ENCODE measurements at places on chromosomes 6 and 20. TPM values are rescaled to one million over a fixed set of nuclear protein-coding genes. Genes with fewer than 3 reads are reported as not detected.

GRCh38 chr6:156658186-156658965, 118.8 kb upstream of the ARID1B start:
- peak overlapping the region; percentile 60 for H3K4me3 ChIP-seq
- H3K27ac ChIP-seq: peak overlapping the region; percentile 43
- no peaks in the 10 kb centered on the region for H3K27me3 ChIP-seq
- no peaks in the 10 kb centered on the region for H3K36me3 ChIP-seq
- peaks cover 14% of the 10 kb centered on the region for H3K4me1 ChIP-seq

Gene ADGRB3
- 10.1 TPM for total RNA-seq

Gene TP53TG5
- total RNA-seq: not detected

DNA sequence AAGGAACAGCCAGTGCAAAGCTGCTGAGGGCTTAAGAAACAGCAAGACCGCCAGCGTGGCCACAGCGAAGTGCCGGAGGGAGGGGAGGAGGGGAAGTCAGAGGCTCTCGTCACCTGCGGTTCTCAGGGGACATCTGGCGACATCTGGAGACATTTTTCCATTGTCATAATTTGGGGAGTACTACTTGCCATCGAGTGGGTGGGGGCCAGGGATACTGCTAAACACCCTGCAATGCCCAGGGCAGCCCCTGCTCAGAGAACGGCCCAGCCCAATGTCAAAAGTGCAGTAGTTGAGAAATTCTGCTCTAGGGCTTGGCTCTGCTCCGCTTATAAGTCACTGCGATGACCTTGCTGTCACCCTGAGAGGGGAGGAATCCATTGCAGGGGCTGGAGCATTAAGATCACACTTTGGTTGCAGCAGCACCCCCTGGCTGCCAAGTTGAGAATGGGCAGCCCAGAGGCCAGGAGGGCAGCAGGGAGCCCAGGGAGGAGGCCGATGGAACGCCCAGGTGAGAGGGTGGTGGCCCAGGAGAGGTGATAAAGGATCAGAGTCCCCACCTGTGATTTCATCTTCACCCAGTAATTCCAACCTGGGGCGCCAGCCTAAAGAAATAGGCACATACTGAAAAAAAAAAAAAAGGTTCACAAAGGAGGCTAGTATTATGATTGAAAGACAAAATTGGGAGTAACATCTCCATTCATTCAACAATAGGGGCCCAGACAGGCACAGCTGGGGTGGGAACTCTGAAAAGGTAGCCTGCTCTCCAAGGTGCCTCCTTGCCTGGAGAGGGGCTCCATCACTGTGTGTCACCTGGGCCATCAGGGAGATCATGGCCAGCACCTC, 218.2 kb downstream of the BMP7 start:
- no peaks in the 10 kb centered on the region for H3K36me3 ChIP-seq

GRCh38 chr6:66103954-66104353, 396.9 kb upstream of the EYS start:
- no peak overlapping the region for H3K27ac ChIP-seq
- H3K36me3 ChIP-seq: no peaks in the 10 kb centered on the region
- no peaks in the 10 kb centered on the region for H3K27me3 ChIP-seq
- no peak overlapping the region for H3K4me3 ChIP-seq

DNA sequence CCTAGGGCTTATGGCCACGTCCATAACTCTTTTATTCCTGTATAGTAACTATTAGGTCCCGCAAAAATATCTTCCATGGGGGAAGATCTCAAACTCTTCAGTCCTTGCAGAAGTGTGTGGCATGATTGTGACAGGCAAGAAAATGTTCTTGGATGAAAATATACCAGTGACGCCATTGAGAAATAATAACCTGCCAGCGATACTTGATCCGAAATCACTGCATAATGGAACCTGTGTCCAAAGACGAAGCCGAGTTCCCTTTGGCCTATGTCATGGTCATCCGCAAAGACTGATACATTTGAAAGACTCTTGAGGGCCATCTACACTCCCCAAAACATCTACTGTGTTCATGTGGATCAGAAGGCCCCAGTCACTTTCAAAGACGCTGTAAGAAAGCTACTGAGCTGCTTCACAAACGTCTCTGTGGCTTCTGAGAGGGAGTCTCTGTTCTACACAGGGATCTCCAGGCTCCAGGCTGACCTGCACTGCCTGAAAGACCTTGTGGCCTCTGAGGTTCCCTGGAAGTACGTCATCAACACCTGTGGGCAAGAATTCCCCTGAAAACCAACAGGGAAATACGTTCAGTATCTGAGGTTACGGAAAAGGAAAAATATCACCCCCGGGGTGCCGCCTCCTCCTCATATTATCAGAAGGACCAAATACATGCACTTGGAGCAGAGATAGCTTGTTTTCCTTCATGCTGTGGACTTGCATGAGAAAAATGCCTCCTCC, 6.9 kb upstream of the GCNT2 start:
- H3K27me3 ChIP-seq: no peaks in the 10 kb centered on the region
- no peaks in the 10 kb centered on the region for H3K36me3 ChIP-seq
- no peak overlapping the region for H3K27ac ChIP-seq
- H3K4me1 ChIP-seq: peaks cover 24% of the 10 kb centered on the region
- no peak for DNase-seq

GRCh38 chr6:132568611-132569010, 1.5 kb upstream of the TAAR6 start:
- no peak overlapping the region for H3K4me3 ChIP-seq
- no peak overlapping the region for H3K27ac ChIP-seq
- DNase-seq: no peak
- no peaks in the 10 kb centered on the region for H3K36me3 ChIP-seq

Gene LRRC73
- total RNA-seq: 0.63 TPM

Gene XKR7
- total RNA-seq: not detected

Data from thoracic aorta (tissue), 2 donors.